ENCODE measurements at places on chromosomes 13 and 19.

GRCh38 chr19:55585658-55586339, 5.2 kb upstream of the ZNF579 start:
- peak; percentile 79 for DNase-seq

GRCh38 chr13:67806796-67807195, 576.7 kb upstream of the PCDH9 start:
- no peak for DNase-seq

GRCh38 chr13:35916146-35916545, 215.0 kb downstream of the DCLK1 start:
- no peak for DNase-seq

DNA sequence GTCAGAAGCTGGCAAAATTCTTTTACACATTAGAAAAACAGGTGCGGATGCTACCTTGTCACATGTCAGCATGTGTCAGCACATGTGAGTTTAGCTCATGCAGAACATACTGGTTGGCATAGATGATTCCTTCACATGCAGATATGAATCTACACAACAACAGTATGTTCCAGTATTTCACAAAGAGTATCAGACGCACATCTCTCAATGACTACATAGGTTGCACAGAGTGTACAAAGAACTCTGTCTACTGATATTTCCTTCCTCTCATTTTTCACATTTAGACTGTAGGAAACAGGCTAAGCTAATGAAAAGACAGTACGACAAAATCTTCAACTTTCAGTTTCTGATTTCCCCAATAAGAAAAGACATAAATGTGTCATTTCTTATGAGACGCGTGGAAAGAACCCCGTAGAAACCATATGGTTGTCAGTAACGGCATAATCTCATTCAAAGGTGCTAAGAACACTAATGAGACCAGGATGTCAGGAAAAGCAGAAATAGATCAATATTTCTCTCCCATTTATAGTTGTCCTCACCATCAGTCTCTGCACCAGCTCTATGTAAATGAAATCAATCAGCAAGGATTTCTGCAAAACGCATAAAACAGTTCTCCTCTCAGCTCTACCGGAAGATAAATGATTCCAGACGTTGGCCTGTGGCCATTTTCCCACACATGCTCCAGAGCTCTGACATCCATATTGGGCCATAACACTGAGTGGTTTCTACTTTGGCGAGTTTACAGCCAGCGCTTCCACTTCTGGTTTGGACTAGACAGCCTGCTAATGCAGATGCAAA, 81.2 kb downstream of the STARD13 start:
- no peak for DNase-seq

DNA sequence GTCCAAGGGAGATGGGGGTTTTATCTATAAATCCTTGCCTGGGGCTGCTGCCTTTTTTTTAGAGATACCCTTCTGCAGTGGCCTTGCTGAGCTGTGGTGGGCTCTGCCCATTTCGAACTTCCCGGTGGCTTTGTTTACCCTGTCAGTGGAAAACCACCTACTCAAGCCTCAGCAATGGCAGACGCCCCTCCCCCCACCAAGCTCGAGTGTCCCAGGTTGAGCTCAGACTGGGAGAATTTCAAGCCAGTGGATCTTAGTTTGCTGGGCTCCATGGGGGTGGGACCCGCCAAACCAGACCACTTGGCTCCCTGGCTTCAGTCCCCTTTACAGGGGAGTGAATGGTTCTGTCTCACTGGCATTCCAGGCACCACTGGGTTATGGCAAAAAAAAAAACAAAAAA, 21.6 kb downstream of the LGALS13 start:
- DNase-seq = no peak

All from right renal pelvis (tissue), 4 donors.